ENCODE measurements at places on chromosomes 4 and X. TPM values are rescaled to one million over a fixed set of nuclear protein-coding genes. Genes with fewer than 3 reads are reported as not detected.
A peak's percentile ranks its signal among the peaks of the same experiment; 100 is the strongest.

- no peak for DNase-seq
These were observed 183.7 kb downstream of the NSUN7 start for GRCh38 chr4:40933272-40934053.

CFP gene
- total RNA-seq, result 0.26 TPM

GRCh38 chr4:100295792-100296191, 105.5 kb upstream of the DDIT4L start:
- DNase-seq, result peak; percentile 5

CSAG2 gene
- total RNA-seq, result not detected

FRG1 gene
- 23.9 TPM for total RNA-seq

PDGFC gene
- total RNA-seq, result 52.2 TPM

IL2 gene
- not detected for total RNA-seq

- DNase-seq, result no peak
These were observed 43.2 kb upstream of the PNPLA4 start for GRCh38 chrX:7970428-7970827.

DNA sequence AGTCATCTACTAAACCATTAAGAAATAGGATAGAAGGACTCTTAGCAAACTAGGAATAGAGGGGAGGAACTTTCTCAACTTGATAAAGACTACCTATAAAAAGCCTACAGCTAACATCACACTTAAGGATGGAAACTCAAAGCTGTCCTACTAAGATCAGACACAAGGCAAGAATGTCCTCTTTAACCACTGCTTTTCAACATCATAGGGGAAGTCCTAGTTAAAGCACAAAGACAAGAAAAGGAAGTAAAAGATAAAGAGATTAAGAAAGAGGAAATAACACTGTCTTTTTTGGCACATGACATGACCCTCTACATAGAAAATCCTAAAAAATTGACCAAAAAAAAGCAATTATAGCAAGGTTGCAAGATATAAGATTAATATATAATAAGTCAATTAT, 136.6 kb downstream of the FBXW7 start:
- DNase-seq, result no peak

TBX22 gene
- total RNA-seq, result not detected

FREM3 gene
- not detected for total RNA-seq

- no peak for DNase-seq
These were observed 108.4 kb upstream of the FSTL5 start for GRCh38 chr4:162272215-162272614.

PABPC4L gene
- under 0.01 TPM for total RNA-seq

- no peak for DNase-seq
These were observed 164.8 kb downstream of the VEGFC start for GRCh38 chr4:176627916-176628315.

DNA sequence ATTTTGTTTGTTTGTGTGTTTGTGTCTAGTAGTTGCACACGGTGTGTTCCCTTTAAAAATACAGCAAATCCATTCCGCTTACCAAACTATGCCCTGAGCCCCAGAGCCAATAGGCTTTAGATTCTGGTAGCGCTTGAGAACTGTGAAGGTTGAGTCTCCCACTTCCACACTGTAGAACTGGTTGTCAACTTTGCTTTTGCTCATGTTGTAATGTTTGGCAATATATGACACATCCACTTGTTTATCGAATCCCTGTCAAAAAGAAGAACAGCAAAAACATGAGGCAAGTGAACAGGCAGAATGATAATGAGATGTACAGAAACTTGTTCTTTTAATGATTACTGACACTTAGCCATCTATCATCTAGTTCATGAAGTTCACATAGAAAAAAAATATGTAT, 200.6 kb downstream of the MAPK10 start:
- DNase-seq, result no peak

SPANXA2 gene
- not detected for total RNA-seq

- DNase-seq, result no peak
These were observed 622.0 kb downstream of the CENPC start for GRCh38 chr4:66923081-66923865.

DNA sequence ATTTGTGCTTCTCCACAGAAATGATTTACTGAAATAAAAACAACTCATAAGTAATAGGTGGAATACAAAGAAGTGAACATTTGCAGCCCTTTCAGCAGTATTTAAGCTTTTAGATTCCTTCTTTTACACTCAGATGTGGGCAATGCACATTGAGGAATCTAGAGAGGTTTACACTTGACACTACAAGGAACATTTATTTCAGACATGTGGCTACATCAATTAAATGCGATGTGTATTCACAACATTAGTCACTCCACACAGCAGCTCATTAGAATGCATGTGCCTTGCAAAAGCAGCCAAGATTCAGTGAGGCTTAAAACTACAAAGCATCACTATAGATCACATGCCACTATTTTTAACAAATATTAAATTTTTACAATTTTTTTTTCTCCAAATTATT, 480.7 kb downstream of the INPP4B start:
- peak; percentile 30 for DNase-seq

GRCh38 chrX:66193821-66194220, 29.8 kb downstream of the HEPH start:
- DNase-seq, result no peak

AFF2 gene
- total RNA-seq, result 0.26 TPM

ZNF630 gene
- 2.0 TPM for total RNA-seq

- DNase-seq, result no peak
These were observed 17.1 kb upstream of the C1QTNF7 start for GRCh38 chr4:15410750-15411149.

GRCh38 chrX:70439016-70439415, 5.6 kb upstream of the DLG3 start:
- DNase-seq, result peak; percentile 40

P2RY8 gene
- total RNA-seq, result not detected

DNA sequence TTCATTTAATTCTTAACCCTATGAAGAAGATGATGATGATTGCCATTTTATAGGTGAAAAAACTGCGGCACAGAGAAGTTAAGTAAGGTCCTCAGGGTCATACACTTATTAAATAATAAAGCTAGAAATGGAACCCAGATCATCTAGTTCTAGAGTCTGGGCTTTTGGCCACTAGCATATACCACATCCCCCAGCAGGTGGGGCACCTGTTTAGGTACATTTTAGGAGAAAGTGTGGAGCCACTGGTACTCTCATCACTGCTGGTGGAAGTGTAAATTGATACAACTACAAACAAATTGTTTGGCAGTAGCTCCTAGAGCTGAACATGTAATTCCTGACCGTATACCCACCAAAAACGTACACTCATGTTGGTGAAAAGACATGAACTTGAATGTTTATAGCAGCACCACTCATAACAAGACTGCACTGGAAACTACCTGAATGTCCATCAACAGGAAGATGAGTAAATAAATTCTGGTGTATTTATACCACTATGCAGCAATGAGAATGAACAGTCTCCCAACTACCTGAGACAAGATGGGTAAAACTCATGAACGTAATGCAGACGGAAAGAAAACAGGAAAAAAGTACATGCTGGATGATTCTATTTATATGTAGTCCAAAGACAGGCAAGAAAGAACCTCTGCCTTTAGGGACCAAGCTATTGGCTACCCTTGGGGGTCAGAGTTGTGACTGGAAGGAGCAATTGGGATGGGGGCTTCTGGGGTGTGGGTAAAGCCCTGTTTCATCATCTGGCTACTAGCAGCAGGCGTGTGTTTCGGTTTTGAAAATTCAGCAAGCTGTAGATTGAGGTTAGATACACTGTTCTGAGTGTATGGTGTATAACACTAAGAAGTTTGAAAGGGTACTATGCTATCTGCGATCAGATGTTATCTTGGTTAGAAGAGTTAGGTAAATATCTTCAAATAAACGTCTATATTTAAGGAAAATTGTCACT, 72.3 kb upstream of the ADGRG2 start:
- DNase-seq, result no peak

CNGA1 gene
- total RNA-seq, result 1.6 TPM

DNA sequence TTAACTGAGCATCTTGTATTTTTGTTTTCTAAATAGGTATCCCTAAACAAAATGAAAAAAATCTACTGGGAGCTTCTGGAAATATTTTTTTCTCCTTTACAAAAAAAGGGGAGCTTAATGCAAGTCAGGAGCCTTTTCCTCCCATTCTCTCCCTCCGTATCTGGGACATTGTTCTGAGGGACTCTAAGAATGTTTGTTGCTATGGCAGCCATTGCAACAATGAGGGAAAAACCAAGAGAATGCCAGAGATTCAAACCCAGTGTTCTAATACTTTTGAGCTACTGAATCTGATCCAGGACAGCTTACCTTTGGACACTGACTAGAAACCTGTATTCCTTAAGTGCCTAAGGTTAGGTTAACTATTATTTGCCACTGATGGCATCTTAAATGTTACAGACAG, 485.7 kb upstream of the HS3ST1 start:
- no peak for DNase-seq

USP17L28 gene
- not detected for total RNA-seq

DNA sequence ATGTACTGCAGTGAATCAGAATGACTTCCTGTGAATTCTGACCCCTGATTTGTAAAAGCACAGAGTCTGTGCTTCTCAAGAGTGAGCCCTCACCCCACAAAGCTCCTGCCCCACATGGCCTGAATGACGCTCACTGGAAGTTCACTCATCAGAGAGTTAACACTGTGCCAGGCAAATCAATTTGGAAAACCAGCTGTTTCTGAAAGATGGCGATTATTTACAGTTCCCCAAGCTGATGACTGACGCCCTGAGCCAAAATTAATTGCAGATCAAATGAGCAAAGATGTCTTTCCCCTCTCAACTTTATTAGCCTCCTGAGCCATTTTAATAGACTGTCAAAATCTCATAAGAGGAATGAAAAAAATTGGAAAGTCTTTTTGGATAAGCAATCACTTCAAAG, 118.0 kb downstream of the SLC2A9 start:
- no peak for DNase-seq

CT47B1 gene
- not detected for total RNA-seq

DNA sequence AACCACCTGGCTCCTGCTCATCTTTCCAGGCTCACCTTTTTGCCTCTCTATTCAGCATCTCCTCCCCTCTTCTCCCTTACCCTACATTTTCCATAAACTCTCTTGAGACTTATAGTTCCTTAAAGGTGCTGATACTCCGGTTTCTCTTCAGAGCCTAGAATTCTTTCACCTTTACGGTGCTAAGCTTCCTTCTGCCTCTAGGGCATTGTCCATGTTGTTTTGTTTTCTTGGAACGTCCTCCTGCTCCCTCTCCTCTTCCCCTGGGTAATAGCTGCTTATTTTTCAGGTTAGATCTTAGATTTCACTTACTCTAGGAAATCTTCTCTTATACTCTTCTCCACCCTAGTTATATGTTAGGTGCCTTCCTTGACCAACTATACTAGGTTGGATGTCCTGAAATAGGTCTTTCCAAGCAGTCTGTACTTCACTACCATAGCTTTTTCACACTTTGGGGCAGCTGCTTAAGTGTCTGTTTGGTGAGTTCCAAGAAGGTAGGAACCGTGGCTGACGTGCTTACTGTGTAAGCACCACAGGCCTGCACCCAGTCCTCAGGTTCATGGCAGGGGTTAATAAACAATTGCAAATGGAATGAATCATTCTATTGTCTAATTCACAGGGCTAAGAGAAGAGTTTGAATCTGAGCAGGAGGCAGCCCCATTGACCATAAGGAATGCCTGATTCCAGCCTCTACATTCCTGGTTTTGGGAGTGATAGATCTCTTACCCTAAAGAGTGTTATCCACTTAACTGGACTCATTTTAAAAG, 227.5 kb downstream of the MGST2 start:
- peak; percentile 72 for DNase-seq

GRCh38 chrX:109357706-109358105, 124.2 kb downstream of the GUCY2F start:
- no peak for DNase-seq

DNA sequence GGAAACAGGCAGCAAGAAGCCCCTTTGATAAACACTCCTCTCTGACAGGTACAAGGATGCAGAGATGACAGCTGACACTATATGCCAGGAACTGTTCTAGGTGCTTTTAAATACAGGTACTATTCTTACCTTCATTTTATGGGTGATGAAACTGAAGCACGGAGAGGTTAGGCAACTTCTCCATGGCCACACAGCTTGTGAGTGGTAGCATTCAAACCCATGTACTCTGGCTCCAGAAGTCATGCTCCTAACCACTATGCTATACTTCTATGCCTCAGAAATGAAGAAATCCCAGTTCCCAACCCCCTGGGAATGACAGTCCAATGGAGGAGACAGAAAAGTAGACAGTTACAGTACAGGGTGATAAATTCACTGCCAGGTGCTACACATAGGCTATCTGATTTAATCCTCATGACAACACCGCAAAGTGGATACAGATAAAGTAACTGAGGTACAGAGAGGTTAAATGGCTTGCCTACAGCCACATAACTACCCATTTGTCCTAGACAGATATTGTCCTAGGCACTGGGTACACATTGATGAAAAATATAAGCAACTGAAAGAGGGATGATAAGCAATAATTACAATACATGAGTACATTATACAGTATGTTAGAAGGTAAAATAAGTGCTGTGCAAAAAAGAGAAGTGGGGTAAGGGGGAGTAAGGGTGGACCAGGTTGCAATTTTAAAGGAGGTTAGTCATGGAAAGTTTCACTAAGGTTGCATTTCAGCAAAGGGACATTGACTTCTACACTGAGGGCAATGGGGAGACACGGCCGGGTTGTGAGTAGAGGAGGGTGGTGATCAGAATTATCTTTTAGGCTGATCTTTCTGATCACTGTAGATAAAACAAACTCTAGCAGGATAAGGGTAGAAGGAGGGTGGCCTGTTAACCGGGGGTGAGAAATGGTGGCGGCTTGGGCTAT, 1.6 kb upstream of the F8 start:
- DNase-seq, result no peak

DNA sequence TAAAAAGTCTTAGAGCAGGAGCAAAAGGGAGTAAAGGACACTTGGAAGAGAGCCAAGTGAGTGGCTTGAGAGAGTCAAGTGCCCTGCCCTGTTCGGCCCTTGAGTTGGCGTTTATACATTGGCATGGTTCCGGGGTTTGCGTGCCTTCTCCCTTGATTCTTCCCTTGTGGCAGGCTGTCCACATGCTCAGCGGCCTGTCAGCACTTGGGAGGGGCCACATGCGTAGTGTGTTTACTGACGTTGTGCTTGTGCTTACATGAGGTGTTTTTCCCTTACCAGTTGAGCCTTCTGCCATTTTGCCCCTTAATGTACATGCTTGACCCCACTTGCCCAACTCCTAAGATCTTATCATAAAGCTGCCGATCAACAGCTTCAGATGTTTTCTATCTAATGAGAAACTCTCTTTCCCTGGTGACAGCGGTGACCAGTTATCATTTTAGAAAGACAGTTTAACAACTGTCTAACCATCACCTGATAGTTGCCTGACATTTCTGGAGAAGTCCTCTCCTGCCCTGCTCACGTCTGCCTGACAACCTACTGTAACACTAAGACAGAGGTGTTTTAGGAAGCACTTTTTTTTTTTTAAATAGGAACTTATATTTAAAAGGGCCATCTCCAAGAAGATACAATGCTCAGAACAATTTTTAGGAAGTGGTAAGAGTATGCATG, 49.5 kb upstream of the GC start:
- peak; percentile 4 for DNase-seq

GRCh38 chr4:26051240-26051639, 137.2 kb downstream of the SMIM20 start:
- no peak for DNase-seq

GRCh38 chr4:26524011-26524410, 33.7 kb upstream of the CCKAR start:
- no peak for DNase-seq

All from bronchial epithelial cell (primary cell).